Globus pallidus (tissue), 1 donor: ENCODE measurements at places on chromosomes 3 and 15.
A peak's percentile ranks its signal among the peaks of the same experiment; 100 is the strongest.

DNA sequence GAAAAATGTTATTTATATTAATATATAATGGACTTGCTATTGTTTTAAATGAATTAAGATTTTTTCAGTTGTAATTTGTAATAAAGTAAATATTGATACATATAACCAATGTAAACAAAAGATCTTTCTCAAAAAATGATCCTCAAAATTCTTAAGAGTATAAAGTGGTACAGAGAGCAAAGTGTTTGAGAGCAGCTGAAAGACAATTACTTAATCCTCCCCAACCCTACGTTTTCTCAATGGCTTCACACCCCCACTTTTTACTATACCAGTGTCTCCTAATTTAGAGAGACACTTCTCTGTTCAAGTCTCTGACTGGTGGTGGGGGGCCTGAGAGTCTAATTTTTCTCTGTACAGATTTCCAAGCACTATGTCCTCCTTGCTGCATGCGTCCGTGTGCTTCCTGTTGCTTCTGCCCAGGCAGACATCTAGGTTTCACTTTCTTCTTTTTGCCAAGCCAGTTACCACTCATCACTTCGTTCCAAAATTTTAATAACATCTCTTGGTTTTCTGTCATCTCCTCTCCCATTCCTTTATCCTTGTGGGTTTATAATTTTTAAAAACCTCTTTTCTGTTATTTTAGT is 276.3 kb upstream of the DNAJC19 start:
- peak; percentile 31 for DNase-seq

GRCh38 chr15:37246065-37246464 is 145.7 kb upstream of the MEIS2 start:
- DNase-seq, result no peak

DNA sequence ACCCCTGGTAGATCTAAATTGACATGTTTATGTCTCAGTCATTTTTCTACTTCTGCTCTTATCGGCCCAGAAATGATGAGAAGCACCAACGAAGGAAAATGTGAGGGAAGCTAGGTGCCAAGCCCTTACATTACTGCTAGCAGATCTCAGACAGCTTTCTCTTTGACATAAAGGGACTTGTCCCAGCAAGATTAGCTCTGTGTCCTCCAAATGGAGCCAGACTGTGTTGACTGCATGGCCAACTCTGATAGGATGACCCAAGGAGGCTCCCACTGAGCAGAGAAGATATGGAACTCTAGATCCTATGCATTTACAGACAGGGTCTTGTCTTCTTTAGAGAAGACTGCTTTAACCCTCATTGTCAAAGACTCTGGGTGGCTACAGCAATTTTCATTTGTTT is 2.8 kb upstream of the MCTP2 start:
- DNase-seq, result no peak

DNA sequence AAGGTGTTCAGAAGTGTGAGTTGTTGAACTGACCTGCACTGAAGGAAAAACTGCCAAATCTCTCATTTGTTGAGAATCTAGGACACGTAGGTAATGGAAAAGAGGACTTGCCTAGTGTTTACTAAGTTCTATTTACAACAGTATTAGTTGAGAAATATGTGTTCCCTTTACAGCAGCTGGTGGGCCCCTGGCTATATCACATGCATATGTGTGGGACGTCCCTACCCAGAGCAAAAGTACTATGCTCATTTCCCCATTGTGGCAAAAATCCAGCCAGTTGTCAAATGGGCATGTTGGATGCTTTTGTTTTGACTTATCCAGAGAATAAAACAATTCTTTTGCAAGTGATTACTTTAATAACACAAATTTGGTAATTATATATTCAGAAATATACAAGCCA is 113.3 kb upstream of the PTX3 start:
- no peak for DNase-seq

GRCh38 chr3:101529816-101530685 is 17.0 kb upstream of the SENP7 start:
- no peak for DNase-seq

DNA sequence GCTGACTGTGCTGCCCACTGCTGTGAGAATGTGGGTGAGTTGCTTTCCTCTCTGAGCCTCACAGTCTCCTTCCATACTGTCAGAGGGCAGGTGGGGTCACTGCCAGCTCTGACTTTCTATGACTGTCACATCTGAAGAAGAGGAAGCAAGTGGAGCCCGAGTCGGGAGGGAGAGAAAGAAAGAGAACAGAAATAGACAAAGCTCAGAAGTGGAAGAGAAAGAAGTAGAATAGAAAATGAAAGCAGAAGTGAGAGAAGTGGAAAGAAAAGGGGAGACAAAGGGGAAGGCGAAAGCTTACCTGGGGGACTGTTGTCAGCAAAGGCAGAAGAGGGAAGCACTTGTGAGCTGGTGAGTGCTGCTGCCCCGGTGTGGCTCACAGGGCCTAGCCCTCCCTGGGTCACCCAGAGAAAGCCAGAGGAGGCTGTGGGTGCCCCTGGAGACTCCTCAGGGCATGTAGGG is 57.9 kb downstream of the EPHB1 start:
- DNase-seq, result peak; percentile 49

DNA sequence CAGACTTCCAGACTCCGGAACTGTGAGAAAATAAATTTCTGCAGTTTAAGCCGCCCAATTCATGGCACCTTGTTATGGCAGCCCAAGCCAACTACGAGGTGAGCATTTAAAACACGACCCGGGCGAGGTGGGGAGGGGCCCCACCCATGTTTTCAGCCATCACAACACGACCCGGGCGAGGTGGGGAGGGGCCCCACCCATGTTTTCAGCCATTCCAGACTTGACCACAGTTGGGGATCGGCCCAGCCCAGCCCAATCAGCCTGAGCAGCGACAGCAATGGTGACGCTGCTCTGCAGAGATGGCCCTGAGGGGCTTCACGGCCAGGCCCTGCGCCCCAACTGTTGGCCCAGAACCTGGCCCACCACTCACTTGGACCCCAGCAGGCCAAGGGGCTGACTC is 93.1 kb downstream of the ATP10A start:
- DNase-seq, result no peak

GRCh38 chr3:190941694-190942260 is 79.3 kb upstream of the GMNC start:
- no peak for DNase-seq

- no peak for DNase-seq
Measured at GRCh38 chr15:99999282-100000070, 266.2 kb upstream of the LYSMD4 start.

- DNase-seq, result no peak
Measured at GRCh38 chr3:73422571-73422970, 202.2 kb downstream of the PDZRN3 start.

- no peak for DNase-seq
Measured at GRCh38 chr15:42154212-42154941, 2.1 kb downstream of the PLA2G4F start.

GRCh38 chr15:64975390-64975789 is 14.3 kb downstream of the SPG21 start:
- DNase-seq, result no peak

DNA sequence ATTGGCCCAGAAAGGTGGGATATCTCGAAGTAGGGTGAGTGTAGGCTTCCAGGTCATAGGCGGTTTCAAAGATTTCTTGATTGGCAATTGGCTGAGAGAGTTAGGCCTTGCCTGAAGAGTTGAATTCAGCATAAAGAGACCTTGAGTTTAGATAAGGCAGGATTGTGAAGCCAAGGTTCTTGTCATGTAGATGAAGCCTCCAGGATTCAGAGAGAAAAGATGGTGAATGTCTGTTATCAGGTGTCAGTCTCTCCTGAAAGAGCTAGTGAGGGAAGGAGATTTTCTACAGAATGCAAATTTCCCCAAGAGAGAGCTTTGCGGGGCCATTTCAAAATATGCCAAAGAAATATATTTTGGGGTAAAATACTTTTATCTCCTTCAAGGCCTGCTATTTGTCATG is 217.0 kb upstream of the TLE3 start:
- no peak for DNase-seq

DNA sequence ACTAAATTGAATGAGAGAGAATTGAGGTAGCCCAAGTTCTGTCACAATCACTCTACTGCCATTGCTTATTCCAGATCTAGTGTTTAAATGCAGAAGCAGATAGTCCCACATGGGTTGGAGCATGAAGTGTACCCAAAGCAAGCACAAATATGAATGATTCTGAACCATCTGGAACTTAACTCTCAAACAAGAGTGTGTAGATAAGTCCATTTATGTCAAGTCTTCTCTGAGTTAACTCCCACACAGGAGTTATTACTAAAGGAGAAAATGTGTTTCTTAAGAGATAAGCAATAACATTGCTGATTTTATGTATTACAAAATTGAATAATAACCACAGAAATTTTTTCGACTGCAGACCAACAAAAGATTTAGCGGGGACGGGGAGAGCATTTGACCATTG is 33.6 kb downstream of the PAQR9 start:
- DNase-seq, result no peak
